ENCODE measurements at places on chromosomes 2 and 18. TPM values are rescaled to one million over a fixed set of nuclear protein-coding genes. Genes with fewer than 3 reads are reported as not detected.
A peak's percentile ranks its signal among the peaks of the same experiment; 100 is the strongest.

GRCh38 chr2:150358468-150358807 is 129.0 kb downstream of the RND3 start:
- DNase-seq: no peak

DNA sequence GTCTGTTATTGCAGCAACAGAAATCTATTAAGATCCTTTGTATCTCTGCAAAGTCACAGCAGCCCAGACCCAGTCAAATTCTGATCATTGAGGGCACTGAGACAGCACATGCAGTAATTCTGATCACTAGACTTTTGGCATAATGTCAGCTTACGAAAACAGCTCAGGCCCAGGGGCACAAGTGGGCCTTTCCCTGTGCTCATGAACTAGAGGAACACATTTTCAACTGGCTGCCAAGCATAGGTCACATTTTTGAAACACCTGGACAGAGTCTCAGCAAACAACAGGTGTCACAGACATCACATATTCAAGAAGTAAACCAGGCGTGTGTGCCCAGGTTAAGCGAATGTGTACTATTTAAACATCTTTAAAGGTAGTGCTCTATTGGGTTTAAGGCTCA is 13.7 kb downstream of the DOCK10 start:
- DNase-seq: no peak

DNA sequence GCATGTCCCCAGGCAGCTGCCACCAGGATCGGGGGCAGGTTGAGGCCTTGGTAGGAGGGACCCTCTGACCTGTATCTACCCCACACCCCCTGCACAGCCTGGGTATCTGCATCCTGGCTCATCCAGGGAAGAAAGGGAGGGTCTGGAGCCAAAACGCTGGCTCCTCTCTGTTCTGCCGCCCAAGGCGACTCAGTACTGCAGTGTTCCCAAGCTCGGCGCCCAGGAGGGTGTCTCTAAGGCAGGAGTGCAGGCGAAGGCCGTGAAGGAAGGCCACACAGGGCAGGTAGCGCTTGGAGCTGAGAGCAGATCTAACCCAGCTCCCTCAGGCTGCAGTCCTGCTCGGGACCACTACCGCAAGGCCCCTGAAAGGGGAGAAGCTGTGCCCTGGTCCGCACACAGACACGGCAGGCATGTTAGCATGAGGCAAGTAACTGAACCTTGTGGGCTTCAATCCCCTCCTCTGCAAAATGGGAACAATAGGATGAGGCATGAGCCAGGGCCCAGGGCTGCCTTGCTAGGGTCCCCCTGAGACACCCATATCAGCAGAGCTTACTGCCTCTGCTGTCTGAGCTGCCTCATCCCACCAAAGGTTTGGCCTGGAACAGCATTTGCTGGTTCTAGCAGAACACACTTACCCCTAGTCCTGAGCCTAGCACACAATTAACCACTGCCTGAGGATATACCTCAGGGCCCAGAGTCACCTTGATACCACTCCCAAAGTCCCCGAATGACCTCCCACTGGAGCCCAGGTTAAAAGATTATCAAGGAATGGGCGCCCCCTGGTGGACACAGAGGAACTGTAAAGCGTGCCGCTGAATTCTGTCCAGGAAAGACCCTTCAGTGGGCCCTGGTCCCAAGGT is 6.5 kb downstream of the PTMA start:
- DNase-seq: peak; percentile 69

The SOCS6 gene
- 1.9 TPM for polyA plus RNA-seq

- no peak for DNase-seq
Observed at GRCh38 chr2:190121971-190122370, 59.4 kb upstream of the MSTN start.

GRCh38 chr18:63005306-63005705 is 290.0 kb downstream of the PHLPP1 start:
- no peak for DNase-seq

The FBLN7 gene
- 41.2 TPM for polyA plus RNA-seq

DNA sequence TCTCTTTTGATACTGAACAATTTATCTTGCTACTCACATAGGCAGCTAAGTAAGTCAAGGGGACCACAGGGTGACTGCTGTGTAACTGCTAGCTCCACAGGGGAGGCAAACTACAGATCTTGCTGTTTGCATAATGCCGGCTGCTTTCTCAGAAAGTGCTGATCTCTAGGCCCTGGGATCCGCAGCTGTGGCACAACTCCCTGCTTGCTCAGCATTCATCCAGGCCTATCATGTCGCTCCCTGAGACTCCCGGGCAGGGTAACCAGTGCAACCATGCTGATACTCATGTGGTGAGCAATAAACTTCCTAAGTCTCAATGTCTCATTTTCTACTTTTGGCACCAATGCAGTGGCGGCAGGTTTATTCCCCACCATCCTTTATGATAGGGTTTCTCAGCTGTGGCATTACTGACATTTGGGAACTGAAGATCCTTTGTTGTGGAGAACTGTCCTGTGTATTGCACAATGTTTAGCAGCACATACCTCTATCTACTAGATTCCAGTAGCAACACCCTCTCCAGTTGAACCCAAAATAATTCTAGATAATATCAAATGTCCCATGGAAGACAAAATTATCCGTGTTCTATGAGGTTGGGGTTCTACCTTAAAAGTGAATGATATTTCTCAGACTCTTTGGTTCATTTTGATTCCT is 1101.3 kb downstream of the LRP1B start:
- no peak for DNase-seq

DNA sequence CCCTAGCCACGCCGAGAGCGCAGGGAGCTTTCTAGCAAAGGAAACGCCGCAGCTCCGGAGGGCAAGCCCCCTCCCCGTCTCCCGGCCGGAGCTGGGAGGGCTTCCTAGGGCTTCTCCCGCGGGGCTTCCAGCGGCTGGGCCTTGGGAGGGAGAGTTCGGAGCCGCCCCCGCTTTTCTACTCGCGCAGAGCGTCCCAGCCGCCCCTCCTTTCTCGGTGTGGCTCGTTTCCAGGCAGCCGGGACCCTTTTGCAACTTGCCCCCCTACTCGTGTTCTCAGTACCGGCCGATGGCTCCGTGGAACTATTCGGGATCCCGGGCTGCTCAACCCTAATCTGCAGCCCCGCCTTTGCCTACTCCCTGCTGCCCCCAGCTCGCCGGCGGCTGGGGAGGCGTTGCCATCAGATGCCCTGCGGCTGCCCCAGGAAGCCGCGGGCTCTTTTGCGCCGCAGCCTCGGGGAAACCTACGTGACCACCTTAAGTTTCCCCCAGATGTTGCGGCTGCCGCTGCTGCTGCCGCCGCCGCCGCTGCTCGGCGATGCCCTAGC is 1.5 kb upstream of the NR4A2 start:
- no peak for DNase-seq

- peak; percentile 72 for DNase-seq
Observed at GRCh38 chr2:127080938-127081755, 25.8 kb downstream of the BIN1 start.

The C2orf78 gene
- polyA plus RNA-seq: not detected

GRCh38 chr2:198004173-198004572 is 199.8 kb downstream of the PLCL1 start:
- DNase-seq: no peak

GRCh38 chr2:27569398-27569797 is 13.4 kb upstream of the ZNF512 start:
- no peak for DNase-seq

DNA sequence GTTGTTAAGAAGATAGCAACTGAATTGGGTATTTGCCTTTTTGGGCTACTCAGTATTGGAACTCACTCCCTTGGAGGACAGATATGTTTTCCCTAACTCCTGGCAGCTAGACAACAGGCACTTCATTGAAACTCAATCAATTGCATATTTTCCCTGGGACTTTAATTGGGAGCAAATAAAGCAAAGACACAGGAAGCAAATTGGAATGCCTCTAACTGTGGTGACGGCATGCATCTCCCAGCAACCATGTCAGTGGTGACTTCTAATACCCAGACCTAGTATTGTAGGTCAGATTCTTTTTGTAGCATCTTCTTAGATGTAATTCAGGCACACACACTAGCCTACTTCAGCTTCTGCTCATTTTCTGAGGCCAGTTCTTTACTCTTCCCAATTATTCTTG is 164.2 kb upstream of the SETBP1 start:
- no peak for DNase-seq

The IL1R2 gene
- polyA plus RNA-seq: 0.61 TPM

GRCh38 chr18:77380695-77381094 is 131.0 kb downstream of the GALR1 start:
- no peak for DNase-seq

The ARHGAP28 gene
- not detected for polyA plus RNA-seq

The EFEMP1 gene
- not detected for polyA plus RNA-seq

GRCh38 chr18:9738266-9738969 is 30.3 kb downstream of the RAB31 start:
- no peak for DNase-seq

- no peak for DNase-seq
Observed at GRCh38 chr18:59114160-59114559, 25.5 kb upstream of the SEC11C start.

DNA sequence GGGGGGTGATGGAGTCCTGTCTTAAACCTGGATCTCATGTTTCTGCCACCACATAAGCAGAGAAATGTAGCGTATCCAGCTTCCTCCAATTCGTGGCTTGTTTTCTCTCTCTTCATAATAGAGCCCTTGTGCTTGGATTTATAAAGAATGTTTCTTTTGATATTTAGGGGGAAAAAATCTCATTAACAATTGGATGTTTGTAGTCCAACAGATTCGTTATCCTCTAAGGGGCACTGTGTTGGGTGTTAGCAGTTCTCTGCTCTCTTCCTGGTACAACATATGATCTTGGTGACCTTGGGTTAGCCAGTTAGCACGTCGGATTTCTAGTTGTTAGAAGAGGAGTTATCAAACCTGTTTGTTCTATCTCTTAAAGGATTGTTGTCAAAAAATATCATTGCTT is 127.8 kb downstream of the FMNL2 start:
- no peak for DNase-seq

Measured in CD4-positive, alpha-beta memory T cell (primary cell).